ENCODE measurements at places on chromosomes 12 and 14. TPM values are rescaled to one million over a fixed set of nuclear protein-coding genes. Genes with fewer than 3 reads are reported as not detected.

The GDF3 gene
- not detected for total RNA-seq

The KRT85 gene
- not detected for total RNA-seq

The PLEK2 gene
- total RNA-seq, result 7.6 TPM

DNA sequence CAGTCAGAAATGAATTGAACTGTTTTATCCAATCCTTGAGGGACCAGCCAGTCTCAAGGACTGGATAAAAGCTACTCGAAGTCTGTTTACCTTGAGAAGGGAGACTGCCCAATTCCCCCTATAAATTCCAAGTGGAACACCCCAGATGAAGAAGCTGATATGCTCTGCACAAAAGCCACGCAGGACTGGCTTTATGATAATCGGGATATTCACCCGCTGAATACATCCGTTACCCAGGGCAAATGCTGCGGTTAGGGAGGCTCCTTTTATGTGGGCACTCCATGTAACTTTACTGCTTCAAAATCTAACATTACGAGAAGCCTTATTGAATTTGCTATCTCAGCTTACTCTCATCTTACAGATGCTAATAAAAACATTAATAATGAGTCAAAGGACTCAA is 119.1 kb downstream of the DENND5B start:
- DNase-seq, result no peak
- H3K27me3 ChIP-seq, result no peaks in the 10 kb centered on the region
- no peak overlapping the region for H3K4me3 ChIP-seq
- no peaks in the 10 kb centered on the region for H3K4me1 ChIP-seq
- H3K36me3 ChIP-seq, result no peaks in the 10 kb centered on the region

DNA sequence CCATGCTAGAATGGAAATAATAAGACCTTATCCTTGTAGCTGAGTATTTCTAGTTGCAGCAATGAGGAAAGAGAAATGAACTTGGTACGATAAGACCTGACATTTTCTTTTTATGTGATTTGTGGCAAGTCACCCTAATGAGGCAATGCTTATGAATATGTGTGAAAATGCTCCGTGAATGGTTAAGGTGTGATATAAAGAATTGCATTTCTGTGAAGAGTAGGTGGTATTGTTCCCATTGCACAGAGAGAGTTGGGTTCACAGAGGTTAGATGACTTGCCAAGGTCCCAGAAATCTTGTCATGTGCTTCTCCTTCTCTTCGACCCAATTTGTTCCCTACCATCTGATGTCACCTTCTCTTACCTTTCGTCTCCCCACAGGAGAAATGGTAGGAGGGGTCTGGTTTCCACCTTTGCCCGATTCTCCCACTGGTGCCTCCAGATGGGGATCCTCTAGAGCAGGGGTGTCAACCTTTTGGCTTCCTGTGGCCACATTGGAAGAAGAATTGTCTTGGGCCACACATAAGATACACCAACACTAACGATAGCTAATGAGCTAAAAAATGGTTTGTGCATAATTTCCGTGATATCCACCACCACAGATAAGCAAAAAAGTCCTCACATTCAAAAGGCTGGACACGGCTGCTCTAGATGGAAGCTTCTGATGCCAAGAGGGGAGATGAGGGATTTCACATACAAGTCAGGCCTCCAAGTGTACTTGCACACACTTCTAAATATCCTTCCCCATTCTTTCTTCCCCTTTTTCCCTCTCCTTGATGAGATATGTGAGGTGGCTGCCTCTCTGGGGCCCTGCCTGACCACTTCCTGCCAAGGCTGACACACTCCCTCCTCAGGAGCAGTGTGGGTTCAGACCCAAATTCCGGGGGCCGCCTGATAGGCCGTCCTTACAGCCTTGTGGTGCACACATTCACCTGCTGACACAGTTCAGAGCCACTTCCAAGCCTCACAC is 96.1 kb downstream of the PLXNC1 start:
- DNase-seq, result no peak
- H3K4me1 ChIP-seq, result no peaks in the 10 kb centered on the region
- no peak overlapping the region for H3K27ac ChIP-seq
- H3K27me3 ChIP-seq, result no peaks in the 10 kb centered on the region
- no peak overlapping the region for H3K4me3 ChIP-seq

DNA sequence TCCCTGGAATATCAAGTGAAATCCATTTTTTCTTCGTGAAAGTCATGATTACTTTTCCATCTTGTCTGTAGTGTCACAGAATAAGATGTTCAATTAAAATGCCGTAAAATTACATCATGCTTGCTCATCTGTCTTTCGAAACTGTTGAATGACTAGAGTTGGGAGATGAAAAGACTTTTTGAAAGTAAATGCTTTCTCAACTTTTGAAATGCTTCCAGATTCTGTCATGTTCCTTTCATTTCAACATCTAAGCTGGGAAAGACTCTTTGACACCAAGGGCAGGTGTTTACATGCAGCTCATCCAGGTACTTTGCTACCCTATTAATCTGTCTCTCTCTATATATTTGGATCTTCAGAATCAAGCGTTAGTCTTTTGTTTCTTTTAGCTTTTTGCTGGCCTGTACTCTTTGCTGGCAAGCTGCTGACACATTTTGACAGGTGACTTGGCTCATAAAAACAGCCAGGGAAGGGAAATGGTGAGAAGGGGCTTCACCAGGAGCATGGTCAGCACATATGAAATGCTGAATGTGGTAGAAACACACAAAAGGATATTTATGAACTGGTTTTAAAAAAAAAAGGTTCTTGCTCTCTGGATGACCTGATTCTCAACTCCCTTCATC is 77.0 kb upstream of the METAP2 start:
- no peak overlapping the region for H3K4me3 ChIP-seq
- H3K4me1 ChIP-seq, result no peaks in the 10 kb centered on the region
- H3K27ac ChIP-seq, result peak overlapping the region; percentile 46
- DNase-seq, result no peak
- peaks cover 62% of the 10 kb centered on the region for H3K27me3 ChIP-seq

GRCh38 chr12:128008341-128008740 is 258.6 kb upstream of the TMEM132C start:
- H3K36me3 ChIP-seq, result no peaks in the 10 kb centered on the region
- no peaks in the 10 kb centered on the region for H3K4me1 ChIP-seq
- H3K27me3 ChIP-seq, result no peaks in the 10 kb centered on the region
- H3K4me3 ChIP-seq, result no peak overlapping the region
- DNase-seq, result no peak

- H3K4me1 ChIP-seq, result peaks cover 7% of the 10 kb centered on the region
- DNase-seq, result no peak
- H3K27me3 ChIP-seq, result no peaks in the 10 kb centered on the region
- H3K27ac ChIP-seq, result no peak overlapping the region
Measured at GRCh38 chr12:114443607-114444421, 37.9 kb upstream of the TBX5 start.

DNA sequence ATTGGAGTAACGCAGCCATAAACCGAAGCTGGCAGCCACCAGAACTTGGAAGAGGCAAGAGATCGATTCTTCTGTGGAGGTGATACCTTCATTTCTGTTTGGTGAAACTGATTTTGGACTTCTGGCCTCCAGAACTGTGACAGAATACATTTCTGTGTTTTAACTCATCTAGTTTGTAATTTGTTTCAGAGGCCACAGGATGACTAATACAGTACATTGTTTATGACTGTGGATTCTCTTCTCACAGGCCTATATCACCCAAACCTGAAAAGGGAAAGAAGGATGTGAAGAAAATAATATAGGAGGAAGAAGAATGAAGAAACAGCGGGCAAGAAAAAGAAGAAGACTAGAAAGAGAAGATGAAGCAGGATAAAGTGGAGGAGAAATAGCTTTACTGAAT is 263.8 kb upstream of the DIO2 start:
- no peaks in the 10 kb centered on the region for H3K4me1 ChIP-seq
- no peak overlapping the region for H3K27ac ChIP-seq
- no peak for DNase-seq

GRCh38 chr12:10331642-10332239 is 24.1 kb downstream of the KLRD1 start:
- no peak overlapping the region for H3K4me3 ChIP-seq
- H3K27me3 ChIP-seq, result no peaks in the 10 kb centered on the region
- no peak overlapping the region for H3K27ac ChIP-seq
- no peaks in the 10 kb centered on the region for H3K36me3 ChIP-seq
- no peaks in the 10 kb centered on the region for H3K4me1 ChIP-seq

DNA sequence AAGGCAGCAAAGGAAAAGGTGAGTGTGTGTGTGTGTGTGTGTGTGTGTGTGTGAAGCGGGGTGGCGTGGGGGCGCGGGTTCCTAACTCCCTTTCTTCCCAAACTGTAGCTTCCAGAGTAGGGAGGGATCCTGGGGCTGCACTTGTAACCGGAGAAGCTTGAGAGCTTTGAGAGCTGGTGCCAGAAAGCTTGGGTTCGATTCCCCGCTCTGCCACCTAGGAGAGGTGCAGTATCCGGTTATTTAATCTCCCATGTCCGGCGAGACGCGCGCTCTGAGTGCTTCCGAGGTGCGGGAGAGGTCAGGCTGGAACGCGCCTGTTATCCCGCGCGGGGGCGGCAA is 7.2 kb upstream of the RACGAP1 start:
- DNase-seq, result no peak
- no peak overlapping the region for H3K4me3 ChIP-seq
- H3K36me3 ChIP-seq, result no peaks in the 10 kb centered on the region
- no peak overlapping the region for H3K27ac ChIP-seq
- H3K4me1 ChIP-seq, result no peaks in the 10 kb centered on the region

DNA sequence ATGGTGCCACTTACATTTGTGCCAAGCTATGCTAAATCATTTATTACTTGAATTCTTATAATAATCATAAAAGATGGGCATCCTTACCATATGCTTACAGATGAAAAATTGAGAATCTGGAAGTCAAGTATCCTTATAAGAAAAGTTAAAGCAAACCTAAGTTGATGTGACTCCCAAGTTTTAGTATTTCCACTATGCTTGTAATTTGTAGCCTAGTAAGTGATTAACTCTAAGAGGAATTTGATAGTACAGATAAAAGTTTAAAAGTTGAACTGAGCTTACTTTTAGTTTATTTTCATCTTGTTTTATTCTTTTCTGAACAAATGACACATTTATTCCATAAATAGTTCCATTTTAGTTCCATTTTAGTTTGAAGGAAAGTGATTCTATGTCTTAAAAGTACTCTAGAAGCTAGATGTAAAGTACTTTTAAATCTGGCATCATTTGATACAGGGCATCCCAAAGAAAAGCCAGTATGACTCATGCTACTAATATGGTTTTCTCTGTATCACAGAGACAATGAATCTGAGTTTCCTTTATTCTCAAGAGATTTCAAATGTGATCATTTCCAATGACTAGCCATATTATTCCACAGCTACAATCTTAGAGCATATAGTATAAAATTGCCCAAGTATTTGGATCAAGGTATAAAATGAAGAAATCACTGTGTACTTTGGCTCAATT is 596.0 kb downstream of the SLC16A7 start:
- no peaks in the 10 kb centered on the region for H3K27me3 ChIP-seq
- DNase-seq, result no peak
- H3K36me3 ChIP-seq, result no peaks in the 10 kb centered on the region
- H3K4me3 ChIP-seq, result no peak overlapping the region
- H3K4me1 ChIP-seq, result no peaks in the 10 kb centered on the region

- DNase-seq, result no peak
- no peak overlapping the region for H3K4me3 ChIP-seq
- H3K27ac ChIP-seq, result no peak overlapping the region
- H3K27me3 ChIP-seq, result peaks cover 27% of the 10 kb centered on the region
- H3K4me1 ChIP-seq, result peaks cover 8% of the 10 kb centered on the region
Measured at GRCh38 chr12:117053050-117053400, 46.2 kb downstream of the TESC start.
